ENCODE measurements at places on chromosomes 3 and 15.

DNA sequence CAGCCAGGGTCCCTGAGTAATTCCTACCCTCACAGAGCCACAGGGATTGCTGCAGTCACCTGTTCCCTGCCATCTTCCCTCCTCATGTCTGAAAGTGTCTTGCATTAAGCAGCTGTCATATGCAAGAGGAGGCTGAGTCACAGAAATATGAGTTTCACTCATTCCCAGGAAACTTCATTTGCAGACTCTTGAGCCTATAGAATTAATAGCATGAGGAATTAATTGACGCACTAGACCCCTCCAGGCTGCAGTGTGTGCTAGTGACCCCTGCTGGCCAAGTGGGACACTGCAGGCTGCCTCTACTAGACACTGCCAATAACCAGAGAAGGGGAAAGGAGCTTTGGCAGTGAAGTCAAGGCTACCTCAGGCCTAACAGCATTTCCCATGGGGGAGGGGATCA lies 50.6 kb upstream of the SLC6A1 start:
- DNase-seq, result no peak

DNA sequence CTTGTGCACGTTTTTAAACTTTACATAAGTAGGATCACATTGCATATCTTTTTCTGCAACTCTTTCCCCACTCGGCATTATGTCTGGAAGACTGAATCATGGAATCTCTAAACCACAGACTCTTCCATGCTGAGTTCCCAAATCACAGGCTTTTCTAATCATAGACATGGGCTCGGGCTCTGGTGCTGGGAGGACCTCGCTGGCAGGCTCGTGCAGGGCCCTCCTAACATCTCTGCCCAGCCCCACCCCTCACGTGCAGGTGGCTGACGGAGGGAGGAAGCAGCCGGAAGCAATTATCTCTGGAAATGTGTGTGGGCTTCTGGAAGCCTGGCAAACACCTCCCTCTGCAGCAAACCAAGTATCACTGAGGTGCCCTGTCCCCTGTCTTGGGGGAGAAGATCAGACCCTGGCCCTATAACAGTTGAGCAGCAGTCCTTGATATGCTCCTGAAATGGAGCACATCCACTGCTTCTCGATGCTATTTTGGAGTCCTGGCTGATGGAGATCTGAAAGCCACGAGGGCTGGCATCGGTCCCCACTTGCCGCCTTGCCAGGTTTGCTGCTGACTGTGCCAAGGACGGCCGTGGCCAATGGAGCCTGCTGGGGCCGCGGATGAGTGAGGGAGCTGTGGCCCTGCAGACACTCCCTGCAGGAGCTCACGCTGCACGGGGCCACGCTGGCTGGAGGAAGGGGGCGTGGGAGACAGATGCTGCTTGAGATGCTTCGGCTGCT lies 4.4 kb upstream of the IQSEC1 start:
- DNase-seq, result peak; percentile 63

- no peak for DNase-seq
Measured at GRCh38 chr3:9276761-9277370, 27.4 kb upstream of the SRGAP3 start.

DNA sequence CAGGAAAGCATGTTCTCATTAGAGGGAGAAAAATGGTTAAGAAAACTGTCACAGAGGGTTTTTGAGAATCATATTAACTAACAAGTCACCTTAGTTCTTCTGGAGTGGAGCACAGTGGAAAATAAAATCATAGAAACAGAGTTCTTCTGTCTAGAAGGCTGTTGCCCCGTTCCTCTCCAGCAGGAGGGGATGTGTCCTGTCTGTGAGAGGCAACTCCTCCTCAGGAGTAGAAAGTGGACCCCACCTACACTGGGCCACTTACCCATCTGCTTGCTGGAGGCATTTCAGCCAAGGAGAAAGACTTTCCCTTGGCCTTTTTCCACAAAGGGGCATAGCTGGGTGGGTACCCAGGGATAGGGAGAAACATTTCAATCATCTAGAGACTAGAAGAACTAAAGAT lies 106.6 kb downstream of the SSR3 start:
- DNase-seq, result no peak

- DNase-seq, result no peak
Measured at GRCh38 chr3:42670051-42670576, 15.2 kb upstream of the KLHL40 start.

DNA sequence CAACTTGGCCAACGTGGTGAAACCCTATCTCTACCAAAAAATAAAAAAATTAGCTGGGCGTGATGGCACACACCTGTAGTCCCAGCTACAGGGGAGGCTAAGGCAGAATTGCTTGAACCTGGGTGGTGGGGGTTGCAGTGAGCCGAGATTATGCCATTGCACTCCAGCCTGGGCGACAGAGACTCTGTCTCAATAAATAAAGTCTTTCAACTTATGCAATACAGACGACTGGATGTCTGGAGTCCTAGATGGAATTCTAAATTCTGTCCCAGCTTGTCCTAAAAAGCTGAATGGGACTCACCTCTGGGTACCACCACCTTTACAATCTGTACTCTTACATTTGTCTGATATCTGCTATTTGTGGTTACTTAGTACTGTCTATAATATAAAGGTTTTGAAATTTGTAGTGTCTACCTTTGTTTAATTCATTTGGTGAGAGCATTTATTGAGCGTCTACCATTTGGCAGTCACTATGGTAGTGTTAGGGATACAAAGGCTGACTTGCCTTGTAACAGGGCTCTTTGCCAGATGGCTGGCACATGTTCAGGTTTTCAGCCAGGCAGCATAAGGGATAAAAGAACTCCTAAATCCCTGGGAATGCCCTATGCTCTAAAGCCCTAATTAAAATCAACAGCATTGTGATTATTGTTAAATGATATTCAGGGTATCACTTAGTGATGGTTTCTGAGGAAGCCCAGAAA lies 7.2 kb upstream of the ZNF609 start:
- peak; percentile 64 for DNase-seq

GRCh38 chr3:179321668-179322285 lies 1.1 kb upstream of the ZNF639 start:
- DNase-seq, result peak; percentile 44

DNA sequence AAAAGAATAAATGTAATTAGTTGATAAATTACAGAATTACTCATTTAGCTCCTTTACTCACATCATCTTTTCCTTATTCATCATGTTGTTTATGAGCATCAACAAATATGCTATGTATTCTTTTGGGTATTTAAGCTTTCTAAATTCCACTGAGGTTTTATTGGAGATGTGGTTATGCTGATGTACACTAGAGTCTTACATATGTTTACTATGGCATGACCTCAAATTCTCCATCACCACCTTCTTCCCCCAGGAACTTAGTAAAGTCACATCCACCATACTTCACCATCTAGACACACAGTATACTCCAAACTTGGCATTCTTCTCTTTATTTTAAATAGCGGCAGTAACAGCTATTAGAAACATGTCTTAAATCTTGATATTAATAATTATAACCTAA lies 74.1 kb upstream of the MELTF start:
- no peak for DNase-seq

DNA sequence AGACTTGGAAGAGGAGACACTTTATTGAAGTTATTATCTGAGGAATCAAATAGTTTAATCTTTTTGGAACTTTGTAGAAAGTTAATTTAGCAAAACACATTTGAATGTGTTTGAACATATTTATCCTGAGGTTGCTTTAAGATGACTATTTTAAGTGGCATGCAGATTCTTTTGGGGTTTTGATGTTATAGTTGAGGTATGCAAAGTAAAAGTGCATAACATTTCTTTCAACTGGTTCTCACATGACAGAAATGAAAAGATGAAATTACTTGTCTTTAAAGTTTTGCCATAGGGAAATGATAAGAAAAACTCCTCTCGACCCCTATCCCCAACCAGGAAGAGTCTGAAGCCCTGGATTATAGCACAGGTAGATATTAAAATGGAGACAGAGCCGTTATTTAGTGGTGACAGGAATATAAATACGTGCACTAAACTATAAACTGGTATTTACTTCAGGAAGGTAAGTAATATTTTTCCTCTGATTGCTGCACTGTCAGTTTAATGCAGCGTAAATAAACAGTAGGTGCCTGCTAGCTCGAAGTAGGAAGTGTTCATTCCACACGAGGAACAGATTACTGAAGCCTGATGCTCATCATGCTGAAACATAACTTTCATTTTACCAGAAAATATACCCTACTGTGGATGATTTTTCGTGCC lies 15.1 kb upstream of the SATB1 start:
- no peak for DNase-seq

- no peak for DNase-seq
Measured at GRCh38 chr3:142723665-142723967, 218 bp upstream of the TRPC1 start.

GRCh38 chr3:47251689-47252088 lies 30.9 kb downstream of the KIF9 start:
- DNase-seq, result no peak

GRCh38 chr15:23912191-23912590 lies 225.1 kb upstream of the NDN start:
- no peak for DNase-seq

DNA sequence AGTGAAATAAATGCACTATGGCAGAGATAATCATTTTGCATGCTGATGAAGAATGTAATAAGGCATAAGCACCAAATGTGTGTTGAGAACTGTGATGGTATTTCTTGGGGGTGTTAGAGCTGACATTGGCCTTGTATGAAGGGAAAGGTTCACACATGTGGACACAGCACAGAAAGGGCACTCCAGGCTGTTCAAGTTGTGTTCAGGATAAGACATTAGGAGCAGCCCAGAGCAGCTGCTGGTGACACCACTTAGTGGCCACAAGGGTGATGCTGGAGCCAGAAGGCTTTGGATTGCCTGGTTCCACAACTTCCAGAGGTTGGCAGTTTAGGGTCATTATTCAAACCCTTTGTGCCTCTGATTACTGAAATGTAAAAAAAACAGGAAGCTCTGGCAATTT lies 155.4 kb downstream of the GOLGA6L6 start:
- no peak for DNase-seq

GRCh38 chr15:65292938-65293518 lies 2.8 kb upstream of the RNU5A-1 start:
- no peak for DNase-seq

DNA sequence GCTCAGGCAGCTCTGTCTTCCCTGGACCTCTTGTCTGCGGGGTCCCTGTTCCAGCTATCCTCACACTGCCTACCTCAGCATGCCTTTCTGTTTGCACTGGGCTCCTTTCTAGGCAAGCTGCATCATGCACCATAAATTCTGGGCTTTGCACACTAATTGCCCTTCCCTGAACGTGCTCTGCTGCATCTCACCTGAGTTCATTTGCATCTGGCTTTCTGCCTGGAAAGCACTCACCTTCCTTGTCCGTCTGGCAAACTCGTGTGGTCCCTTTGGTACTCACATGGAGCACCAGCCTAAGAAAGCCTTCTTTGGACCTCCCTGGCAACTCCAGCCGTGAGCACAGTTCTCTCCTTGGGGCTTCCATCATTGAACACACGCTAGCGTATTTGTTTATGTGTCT lies 365.6 kb downstream of the SV2B start:
- no peak for DNase-seq

DNA sequence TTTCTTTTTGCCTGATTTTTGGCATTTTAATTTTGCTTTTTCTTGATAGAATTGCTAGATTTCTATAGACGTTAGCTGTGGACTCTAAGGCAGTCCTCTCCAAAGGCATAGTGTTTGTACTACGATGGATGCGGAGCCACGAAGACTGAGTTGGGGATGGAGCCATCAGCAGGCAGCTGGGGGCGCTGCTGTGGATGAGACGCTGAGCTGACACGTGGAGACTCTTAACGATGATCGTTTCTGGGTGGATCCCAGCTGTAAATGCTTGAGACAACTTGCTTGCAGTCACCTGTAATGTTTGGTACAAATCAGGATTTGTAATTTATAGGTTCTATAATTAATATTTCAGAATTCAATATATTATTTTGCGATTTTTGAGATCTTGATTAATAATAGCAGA lies 13.3 kb upstream of the PPP1R2 start:
- no peak for DNase-seq

DNA sequence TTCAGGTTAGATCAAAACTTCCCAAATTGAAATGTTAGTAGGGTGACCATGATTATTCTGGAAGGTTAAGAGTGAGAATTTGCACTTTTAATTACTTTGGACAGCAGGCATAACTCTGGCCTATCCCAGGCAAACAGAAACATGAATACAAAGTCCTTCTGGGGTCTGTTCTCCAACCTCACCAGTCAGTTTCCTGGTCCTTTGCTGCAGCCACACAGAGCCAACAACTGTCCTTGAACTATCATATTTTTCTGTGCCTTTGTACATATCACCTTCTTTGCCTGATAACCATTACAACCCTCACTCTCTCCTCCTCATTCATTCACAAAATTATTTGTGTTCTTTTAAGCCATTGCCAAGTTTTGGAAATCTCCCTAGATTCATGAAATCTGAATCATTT lies 126.0 kb upstream of the GBE1 start:
- no peak for DNase-seq

GRCh38 chr3:128316481-128316891 lies 150.2 kb downstream of the DNAJB8 start:
- no peak for DNase-seq

Data from NCI-H446 (cell line).